ENCODE measurements at places on chromosomes 7 and 10. TPM values are rescaled to one million over a fixed set of nuclear protein-coding genes. Genes with fewer than 3 reads are reported as not detected.
A peak's percentile ranks its signal among the peaks of the same experiment; 100 is the strongest.

GRCh38 chr10:78160591-78160990 is 126.9 kb downstream of the RPS24 start:
- H3K36me3 ChIP-seq, result no peaks in the 10 kb centered on the region
- no peak overlapping the region for H3K4me3 ChIP-seq
- H3K27ac ChIP-seq, result no peak overlapping the region

- no peak for DNase-seq
- H3K36me3 ChIP-seq, result no peaks in the 10 kb centered on the region
- no peaks in the 10 kb centered on the region for H3K4me1 ChIP-seq
- peaks cover under 1% of the 10 kb centered on the region for H3K27me3 ChIP-seq
- H3K27ac ChIP-seq, result no peak overlapping the region
Measured at GRCh38 chr7:155860840-155861479, 48.7 kb upstream of the SHH start.

- DNase-seq, result peak; percentile 38
- peak overlapping the region; percentile 68 for H3K27ac ChIP-seq
- peaks cover 19% of the 10 kb centered on the region for H3K4me1 ChIP-seq
- peak overlapping the region; percentile 98 for H3K4me3 ChIP-seq
Measured at GRCh38 chr10:68561865-68562649, 1.9 kb downstream of the TET1 start.

DNA sequence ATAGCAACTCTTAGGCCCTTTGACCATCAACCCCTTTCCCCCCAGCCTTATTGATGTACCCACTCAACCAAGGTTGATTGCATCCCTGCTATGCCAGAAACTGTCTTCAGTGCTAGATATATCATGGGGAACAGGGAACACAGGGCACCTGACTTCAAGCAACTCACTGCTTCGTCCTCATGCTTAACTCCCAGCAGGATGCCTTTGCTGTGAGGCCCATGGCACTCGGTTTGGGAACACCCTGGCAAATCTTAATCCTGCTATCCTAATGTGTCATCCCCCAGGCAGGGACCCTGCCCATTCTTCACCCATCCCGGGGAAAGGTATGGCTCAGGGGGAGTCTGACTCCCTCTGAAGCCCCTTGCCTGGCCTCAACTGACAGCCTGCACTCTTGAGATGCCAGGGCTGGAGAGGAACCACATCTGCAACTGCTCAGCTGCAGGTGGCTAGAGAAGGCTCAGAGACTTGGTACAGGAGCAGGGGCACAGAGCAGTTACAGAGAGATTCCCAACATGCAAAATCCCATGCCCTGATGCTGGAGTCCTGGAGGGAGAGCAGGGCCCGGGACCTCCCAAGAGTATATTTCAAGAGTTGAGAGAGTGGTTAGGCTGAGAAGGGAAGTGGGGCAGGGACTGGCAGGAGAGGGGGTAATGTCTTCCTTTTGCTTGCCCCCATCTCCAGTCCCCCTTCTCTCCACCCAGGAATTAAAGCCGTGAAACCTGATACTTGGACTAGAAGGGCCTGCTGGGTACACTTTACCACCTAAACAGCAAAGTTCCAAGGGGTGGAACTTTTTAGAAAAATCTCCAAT is 2.4 kb upstream of the UNC5B start:
- peaks cover 14% of the 10 kb centered on the region for H3K27me3 ChIP-seq
- H3K27ac ChIP-seq, result no peak overlapping the region
- H3K36me3 ChIP-seq, result peaks cover 15% of the 10 kb centered on the region
- peaks cover 19% of the 10 kb centered on the region for H3K4me1 ChIP-seq

DNA sequence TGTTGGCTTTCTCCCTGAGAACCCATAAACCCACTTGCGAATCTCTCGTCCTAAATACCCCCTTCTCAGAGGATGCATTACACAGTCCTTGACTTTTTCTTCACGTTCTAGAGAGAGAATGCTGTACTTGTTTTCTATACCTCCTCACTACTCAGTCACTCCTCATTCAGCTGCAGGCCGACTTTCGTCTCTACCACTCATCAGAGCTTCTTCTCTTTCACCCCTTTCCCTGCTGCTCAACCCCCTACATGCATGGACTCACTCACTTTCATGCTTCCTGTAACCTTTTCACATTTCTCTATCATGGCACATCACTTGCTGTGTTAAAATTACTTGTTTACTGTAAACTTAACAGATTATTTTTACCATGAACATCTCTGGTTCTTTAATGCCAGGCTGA is 19.8 kb downstream of the MDFIC start:
- no peak for DNase-seq
- peaks cover 1% of the 10 kb centered on the region for H3K27me3 ChIP-seq
- peaks cover 11% of the 10 kb centered on the region for H3K4me1 ChIP-seq
- no peaks in the 10 kb centered on the region for H3K36me3 ChIP-seq
- no peak overlapping the region for H3K27ac ChIP-seq
- no peak overlapping the region for H3K4me3 ChIP-seq

GRCh38 chr10:19119191-19119590 is 70.6 kb downstream of the MALRD1 start:
- H3K36me3 ChIP-seq, result no peaks in the 10 kb centered on the region
- no peak overlapping the region for H3K27ac ChIP-seq
- DNase-seq, result no peak
- no peak overlapping the region for H3K4me3 ChIP-seq
- H3K27me3 ChIP-seq, result no peaks in the 10 kb centered on the region

The ACHE gene
- 3.0 TPM for total RNA-seq

The CDK1 gene
- total RNA-seq, result 14.8 TPM

The NCF1 gene
- 0.80 TPM for total RNA-seq

The ANKRD7 gene
- total RNA-seq, result 2.8 TPM
